Activated B cell treated with CpG ODN at 0.5 μM for 24 hours (primary cell): ENCODE measurements at places on chromosomes 7 and 10.

DNA sequence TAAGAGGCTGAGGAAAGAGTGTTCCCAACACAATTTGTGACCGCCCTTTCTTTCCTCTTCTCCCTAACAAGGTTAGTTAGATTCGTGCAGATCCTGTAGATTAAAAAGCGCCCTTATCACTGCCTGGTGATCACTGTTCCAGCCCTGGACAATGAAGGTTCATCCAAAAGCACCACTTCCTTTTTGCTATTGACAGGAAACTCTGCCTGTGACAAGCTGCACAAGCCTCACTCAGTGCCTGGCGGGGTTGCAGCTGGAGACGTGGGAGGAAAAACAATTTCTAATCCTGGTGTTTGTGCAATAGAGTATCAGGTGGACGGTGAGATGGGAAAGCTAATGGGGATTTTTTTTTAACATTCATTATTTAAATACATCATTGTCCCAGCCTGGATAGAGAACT lies 105.9 kb upstream of the CAV2 start:
- H3K36me3 ChIP-seq = no peaks in the 10 kb centered on the region
- H3K4me1 ChIP-seq = no peaks in the 10 kb centered on the region
- DNase-seq = no peak

DNA sequence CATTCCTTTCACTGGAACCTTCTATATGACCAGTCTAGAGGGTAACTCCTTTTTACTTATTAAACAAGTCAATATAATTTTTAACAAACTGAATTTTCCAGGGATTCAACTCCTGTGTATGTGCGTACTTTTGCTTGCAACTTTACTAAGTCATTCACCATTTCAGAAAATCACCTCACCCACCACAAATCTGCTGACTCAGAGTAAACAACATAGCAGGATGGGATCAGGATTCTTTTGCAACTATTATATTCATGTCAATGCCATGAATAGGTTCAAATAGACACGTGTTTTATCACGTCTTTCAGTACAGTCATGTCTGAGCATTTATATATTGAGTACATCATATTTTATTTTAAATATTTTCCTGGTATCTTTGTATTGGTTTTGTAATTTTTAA lies 14.5 kb downstream of the CTTNBP2 start:
- H3K4me1 ChIP-seq = no peaks in the 10 kb centered on the region
- DNase-seq = no peak
- no peak overlapping the region for H3K27ac ChIP-seq
- H3K27me3 ChIP-seq = peaks cover 3% of the 10 kb centered on the region
- H3K36me3 ChIP-seq = no peaks in the 10 kb centered on the region
- no peak overlapping the region for H3K4me3 ChIP-seq

- H3K27ac ChIP-seq = no peak overlapping the region
- no peaks in the 10 kb centered on the region for H3K36me3 ChIP-seq
- no peak for DNase-seq
- no peaks in the 10 kb centered on the region for H3K4me1 ChIP-seq
- H3K27me3 ChIP-seq = no peaks in the 10 kb centered on the region
- no peak overlapping the region for H3K4me3 ChIP-seq
Measured at GRCh38 chr7:31776616-31777015, 89.6 kb downstream of the PPP1R17 start.

DNA sequence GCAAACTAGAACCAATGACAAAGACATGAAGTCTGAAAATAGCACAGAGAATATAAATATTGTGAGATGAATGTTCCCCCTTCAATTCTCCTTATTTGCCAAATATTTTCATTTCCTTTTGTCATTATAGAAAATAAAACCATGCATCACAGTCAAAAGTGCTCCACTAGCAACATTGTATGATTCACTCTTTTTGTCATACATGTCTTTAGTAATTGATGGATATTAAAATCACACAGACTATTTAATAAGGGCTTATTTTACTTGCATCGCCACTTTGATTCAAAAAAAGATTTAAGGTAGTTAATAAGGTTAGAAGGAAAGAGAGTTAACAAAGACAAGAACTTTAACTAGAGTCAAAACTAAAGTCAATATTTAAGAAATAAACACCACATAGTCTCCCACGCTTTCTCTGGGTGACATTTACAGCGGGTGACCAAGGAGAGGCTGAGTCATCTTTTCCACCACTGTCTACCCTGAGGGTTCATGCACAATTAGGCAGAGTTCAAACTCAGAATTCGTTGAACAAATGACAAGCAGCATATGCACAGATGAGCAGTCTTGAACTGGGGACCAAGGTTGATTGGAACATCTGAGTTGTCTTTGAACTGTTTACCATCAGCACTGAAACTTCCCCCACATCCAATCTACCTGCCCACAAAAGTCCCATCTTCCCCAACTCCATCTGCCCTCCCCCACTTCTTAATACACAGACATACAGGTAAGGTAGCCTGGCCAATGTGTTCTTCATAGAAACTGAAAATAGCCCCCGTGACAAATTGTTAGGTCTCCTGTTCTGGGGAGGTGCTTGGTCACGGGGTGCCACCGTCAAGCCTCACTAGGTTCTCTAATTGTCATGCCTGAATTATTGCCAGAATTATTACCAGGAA lies 42.5 kb downstream of the C7orf25 start:
- H3K27me3 ChIP-seq = peaks cover 2% of the 10 kb centered on the region
- peak overlapping the region; percentile 13 for H3K27ac ChIP-seq
- H3K4me3 ChIP-seq = no peak overlapping the region
- no peak for DNase-seq

DNA sequence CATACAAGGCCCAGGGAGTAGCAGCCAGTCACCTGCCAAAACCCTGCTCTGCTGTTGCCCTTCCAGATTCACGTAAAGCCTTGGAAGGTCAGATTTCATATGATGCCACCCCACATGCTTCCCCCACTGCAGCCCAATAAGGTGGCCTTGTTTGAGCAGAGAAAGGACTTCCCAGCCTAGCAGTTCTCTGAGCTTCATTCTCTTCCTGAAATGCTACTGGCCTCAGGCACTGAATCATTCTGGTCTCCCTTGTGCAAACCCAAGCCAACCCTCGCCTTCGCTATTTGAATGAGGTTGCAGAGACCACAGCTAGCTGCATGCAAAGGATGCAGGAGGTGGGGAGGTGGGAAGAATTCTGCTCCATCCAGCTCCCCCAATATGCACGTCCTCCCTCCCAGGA lies 60.3 kb upstream of the PLXNA4 start:
- no peak overlapping the region for H3K27ac ChIP-seq
- peaks cover 4% of the 10 kb centered on the region for H3K27me3 ChIP-seq
- H3K36me3 ChIP-seq = no peaks in the 10 kb centered on the region
- H3K4me3 ChIP-seq = no peak overlapping the region

GRCh38 chr7:39589323-39590111 lies 23.3 kb downstream of the YAE1 start:
- H3K4me3 ChIP-seq = no peak overlapping the region
- DNase-seq = no peak
- H3K4me1 ChIP-seq = peaks cover 12% of the 10 kb centered on the region
- H3K27ac ChIP-seq = peak overlapping the region; percentile 2
- H3K36me3 ChIP-seq = no peaks in the 10 kb centered on the region

GRCh38 chr10:50992356-50992901 lies 81.9 kb upstream of the PRKG1 start:
- peaks cover 9% of the 10 kb centered on the region for H3K4me1 ChIP-seq
- DNase-seq = no peak

DNA sequence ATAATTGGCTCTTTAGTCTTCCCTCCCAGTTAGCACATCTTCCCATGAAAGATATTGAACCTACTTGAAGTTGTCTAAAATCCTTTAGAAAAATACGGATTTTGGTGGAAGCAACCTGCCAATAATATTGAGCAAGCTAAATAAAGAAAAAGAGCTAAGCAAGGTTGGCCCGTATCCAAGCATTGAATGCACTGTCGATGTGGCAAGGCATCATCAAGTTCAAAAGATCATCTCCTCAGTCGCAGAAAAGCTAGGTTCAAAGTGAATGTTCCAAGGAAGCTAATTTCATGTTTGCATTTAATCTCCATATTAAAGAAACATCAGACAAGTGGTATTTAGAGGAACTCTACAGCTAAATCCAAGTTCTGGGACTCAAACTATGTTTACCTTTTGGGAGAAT lies 206.0 kb downstream of the MTERF1 start:
- no peak overlapping the region for H3K27ac ChIP-seq
- no peaks in the 10 kb centered on the region for H3K4me1 ChIP-seq
- H3K27me3 ChIP-seq = no peaks in the 10 kb centered on the region
- DNase-seq = no peak

- no peak for DNase-seq
- peaks cover 55% of the 10 kb centered on the region for H3K36me3 ChIP-seq
- peak overlapping the region; percentile 81 for H3K27ac ChIP-seq
- peaks cover 84% of the 10 kb centered on the region for H3K4me1 ChIP-seq
- H3K27me3 ChIP-seq = no peaks in the 10 kb centered on the region
Measured at GRCh38 chr10:61975391-61975932, 74.0 kb downstream of the ARID5B start.

GRCh38 chr10:14613588-14613920 lies 161.1 kb downstream of the FAM107B start:
- no peak for DNase-seq
- no peaks in the 10 kb centered on the region for H3K36me3 ChIP-seq
- H3K4me1 ChIP-seq = peaks cover 49% of the 10 kb centered on the region
- H3K4me3 ChIP-seq = no peak overlapping the region
- H3K27me3 ChIP-seq = no peaks in the 10 kb centered on the region
- H3K27ac ChIP-seq = no peak overlapping the region

GRCh38 chr7:100127866-100128636 lies 1.3 kb downstream of the MBLAC1 start:
- H3K4me1 ChIP-seq = peaks cover 44% of the 10 kb centered on the region
- DNase-seq = no peak
- peaks cover 10% of the 10 kb centered on the region for H3K36me3 ChIP-seq
- H3K27ac ChIP-seq = peak overlapping the region; percentile 63

DNA sequence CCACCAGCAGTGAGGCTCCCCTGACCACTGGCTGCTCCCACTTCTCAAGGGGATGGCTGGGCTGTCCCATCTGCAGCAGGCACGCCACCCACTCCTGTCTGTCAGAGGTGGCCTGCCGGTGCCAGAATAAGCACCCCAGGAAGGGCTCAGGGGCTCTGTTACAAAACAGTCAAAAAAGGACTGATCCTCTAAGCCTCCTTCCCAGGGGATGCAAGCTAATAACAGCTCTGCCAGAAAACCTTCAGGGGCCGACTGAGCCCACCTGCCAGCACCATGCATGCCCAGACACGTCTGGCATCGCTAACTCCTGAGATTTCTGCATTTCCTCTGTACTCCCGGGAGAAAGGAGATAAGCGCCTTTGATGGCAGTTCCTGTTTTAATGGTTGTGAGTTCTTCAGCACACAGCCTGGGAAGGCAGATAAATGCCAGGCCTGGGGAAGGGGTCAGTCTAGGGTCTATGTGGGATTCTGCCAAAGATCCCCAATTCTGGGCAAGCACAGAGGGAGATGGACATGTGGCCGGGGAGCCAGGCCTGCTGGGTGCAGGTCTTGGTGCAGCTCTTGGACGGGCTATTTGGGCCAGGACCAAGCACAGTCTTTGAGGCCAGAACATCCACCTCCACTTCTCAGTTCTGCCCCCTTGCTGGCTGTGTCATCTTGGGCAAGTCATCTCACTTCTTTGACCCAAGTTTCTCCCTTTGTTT lies 128.4 kb downstream of the ARHGAP22 start:
- DNase-seq = peak; percentile 7
- H3K36me3 ChIP-seq = no peaks in the 10 kb centered on the region
- H3K4me3 ChIP-seq = no peak overlapping the region
- peaks cover 10% of the 10 kb centered on the region for H3K27me3 ChIP-seq

GRCh38 chr7:26549281-26549944 lies 257.8 kb downstream of the SNX10 start:
- no peak overlapping the region for H3K27ac ChIP-seq
- H3K4me1 ChIP-seq = no peaks in the 10 kb centered on the region
- peaks cover 46% of the 10 kb centered on the region for H3K27me3 ChIP-seq
- no peak overlapping the region for H3K4me3 ChIP-seq
- no peaks in the 10 kb centered on the region for H3K36me3 ChIP-seq

DNA sequence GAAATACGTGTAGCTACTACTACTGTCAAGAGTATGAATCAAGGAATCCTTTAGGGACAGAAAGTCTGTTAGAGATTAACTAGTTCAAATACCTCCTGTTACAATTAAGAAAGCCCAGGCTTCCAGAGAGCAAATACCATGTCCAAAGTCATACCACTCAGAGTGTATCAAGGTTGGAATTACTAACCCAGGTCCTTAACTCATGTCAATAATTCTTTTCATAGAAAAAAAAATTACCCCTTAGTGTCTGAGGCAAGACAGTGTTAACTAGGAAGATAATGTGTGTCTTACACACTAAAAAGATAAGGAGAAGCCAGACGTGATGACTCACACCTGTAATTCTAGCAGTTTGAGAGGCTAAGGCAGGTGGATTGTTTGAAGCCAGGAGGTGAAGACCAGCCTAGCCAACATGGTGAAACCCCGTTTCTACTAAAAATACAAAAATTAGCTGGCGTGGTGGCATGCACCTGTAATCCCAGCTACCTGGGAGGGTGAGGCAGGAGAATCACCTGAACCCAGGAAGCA lies 423.4 kb downstream of the SORCS1 start:
- no peaks in the 10 kb centered on the region for H3K27me3 ChIP-seq
- no peak overlapping the region for H3K27ac ChIP-seq
- H3K4me1 ChIP-seq = no peaks in the 10 kb centered on the region
- no peak overlapping the region for H3K4me3 ChIP-seq
- DNase-seq = no peak

- no peak overlapping the region for H3K27ac ChIP-seq
- no peak for DNase-seq
- no peaks in the 10 kb centered on the region for H3K27me3 ChIP-seq
Measured at GRCh38 chr10:44968500-44969400, 9.1 kb downstream of the RASSF4 start.

- H3K4me3 ChIP-seq = no peak overlapping the region
- no peak overlapping the region for H3K27ac ChIP-seq
Measured at GRCh38 chr7:149883452-149883861, 9.7 kb downstream of the ATP6V0E2 start.

DNA sequence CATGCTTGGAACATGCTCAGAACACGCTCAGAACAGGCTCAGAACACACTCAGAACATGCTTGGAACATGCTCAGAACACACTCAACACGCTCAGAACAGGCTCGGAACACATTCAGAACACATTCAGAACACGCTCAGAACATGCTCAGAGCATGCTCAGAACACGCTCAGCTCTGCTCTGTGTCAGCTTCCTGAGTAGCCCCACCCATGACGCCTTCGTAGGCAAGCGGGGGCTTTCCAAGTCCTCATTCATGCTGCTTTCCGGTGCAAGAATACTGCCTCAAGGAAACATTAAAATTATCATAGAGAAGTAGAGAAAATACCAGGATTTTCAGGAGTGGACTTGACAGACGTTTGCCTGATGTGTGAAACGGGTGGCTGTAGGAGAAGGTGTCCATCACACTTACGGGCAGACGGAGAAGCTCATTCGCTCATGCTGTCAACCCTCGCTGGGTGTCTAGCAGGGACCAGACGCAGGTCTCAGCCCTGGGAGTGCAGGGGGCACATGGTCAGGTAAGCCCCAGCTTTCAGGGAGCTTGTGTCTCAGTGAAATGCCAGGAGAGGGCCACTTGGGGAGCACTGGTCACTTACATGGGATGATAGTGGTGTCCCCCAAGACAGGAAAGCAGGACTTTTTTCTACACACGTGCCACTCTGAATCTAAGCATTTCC lies 24.7 kb downstream of the EN2 start:
- no peak overlapping the region for H3K27ac ChIP-seq
- no peaks in the 10 kb centered on the region for H3K4me1 ChIP-seq
- no peaks in the 10 kb centered on the region for H3K36me3 ChIP-seq
